Cardiac muscle cell (in vitro differentiated cells and primary cell): ENCODE measurements at places on chromosomes 2 and 18. TPM values are rescaled to one million over a fixed set of nuclear protein-coding genes. Genes with fewer than 3 reads are reported as not detected.

Gene ANKRD53
- 0.92 and 1.3 TPM in 2 replicates for total RNA-seq

Gene SULT6B1
- not detected in 2 replicates for total RNA-seq

Gene NOSTRIN
- 0.49 and 0.92 TPM in 2 replicates for total RNA-seq

Gene METTL4
- total RNA-seq = 3.2 and 7.5 TPM in 2 replicates

Gene PTCD3
- total RNA-seq = 107 and 180 TPM in 2 replicates

Gene PLA2R1
- 0.09 and 0.11 TPM in 2 replicates for total RNA-seq

Gene DUSP19
- total RNA-seq = 1.7 and 2.0 TPM in 2 replicates

Gene FOXI3
- not detected in 2 replicates for total RNA-seq

Gene LRATD1
- total RNA-seq = 1.1 and 1.5 TPM in 2 replicates

Gene GCKR
- not detected in 2 replicates for total RNA-seq

Gene LIPG
- total RNA-seq = 1.5 and 3.3 TPM in 2 replicates

Gene RTP5
- not detected in 2 replicates for total RNA-seq
